ENCODE measurements at places on chromosomes 2 and 18.
A peak's percentile ranks its signal among the peaks of the same experiment; 100 is the strongest.

- DNase-seq = no peak
Measured at GRCh38 chr18:75962036-75962572, 532.9 kb downstream of the ZNF516 start.

GRCh38 chr2:173568054-173568453, 213.4 kb downstream of the CDCA7 start:
- DNase-seq = peak; percentile 9

DNA sequence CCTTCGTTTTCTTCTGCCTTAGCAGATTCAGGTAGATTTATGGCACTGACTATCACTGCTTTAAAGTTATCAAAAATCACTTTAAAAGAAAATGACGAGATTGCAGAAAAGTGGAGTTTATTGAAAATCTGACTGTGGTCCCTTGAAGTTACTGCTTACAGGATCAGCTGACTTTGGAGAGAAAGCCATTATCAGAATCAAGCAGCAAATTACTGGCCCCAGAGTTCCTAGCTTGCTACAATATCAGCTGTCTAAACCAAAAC, 18.5 kb downstream of the MBP start:
- no peak for DNase-seq

DNA sequence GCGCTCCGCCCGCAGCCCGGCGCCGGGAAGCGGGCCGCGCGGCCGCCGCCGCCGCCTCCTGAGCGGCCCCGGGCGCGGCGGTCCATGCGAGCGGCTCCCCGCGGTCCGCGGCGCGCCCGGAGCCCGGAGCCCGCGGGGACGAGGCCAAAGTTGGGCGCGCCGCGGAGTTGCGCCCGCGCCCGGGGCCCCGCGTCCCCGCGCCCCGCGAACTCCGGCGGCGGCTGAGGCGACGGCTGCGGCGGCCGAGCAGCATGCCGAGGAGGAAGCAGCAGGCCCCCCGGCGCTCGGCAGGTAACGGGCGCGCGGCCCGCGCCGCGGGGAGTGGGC, 992 bp downstream of the TSHZ1 start:
- no peak for DNase-seq

- no peak for DNase-seq
Measured at GRCh38 chr2:240140511-240140910, at the start of gene OTOS. OTOS (minus strand) TSS chr2:240140658; CDS start chr2:240140326, 332 bp downstream.

- no peak for DNase-seq
Measured at GRCh38 chr2:95347681-95348608, 50.8 kb downstream of the KCNIP3 start.

- DNase-seq = no peak
Measured at GRCh38 chr2:5696404-5696944, 4.3 kb downstream of the SOX11 start.

DNA sequence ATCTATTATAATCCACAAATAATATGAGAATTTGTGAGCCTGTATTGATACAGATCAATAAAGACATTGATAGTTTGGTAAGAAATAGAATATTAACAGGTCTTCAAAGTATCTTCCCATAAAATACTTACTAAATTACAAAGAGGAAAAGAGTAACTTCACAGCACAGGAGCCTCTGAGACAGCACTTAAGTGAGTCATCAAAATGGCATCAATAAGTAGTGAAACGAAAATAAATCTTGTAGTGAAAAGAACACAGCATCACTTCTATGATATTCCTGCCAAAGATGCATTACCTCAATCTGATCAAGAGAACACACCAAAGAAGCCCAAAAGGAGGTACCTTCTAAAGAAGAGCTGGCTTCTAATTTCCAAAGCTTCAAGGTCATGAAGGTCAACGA, 116.4 kb downstream of the CBLN2 start:
- no peak for DNase-seq

GRCh38 chr18:25298853-25299274, 53.1 kb downstream of the ZNF521 start:
- peak; percentile 51 for DNase-seq

DNA sequence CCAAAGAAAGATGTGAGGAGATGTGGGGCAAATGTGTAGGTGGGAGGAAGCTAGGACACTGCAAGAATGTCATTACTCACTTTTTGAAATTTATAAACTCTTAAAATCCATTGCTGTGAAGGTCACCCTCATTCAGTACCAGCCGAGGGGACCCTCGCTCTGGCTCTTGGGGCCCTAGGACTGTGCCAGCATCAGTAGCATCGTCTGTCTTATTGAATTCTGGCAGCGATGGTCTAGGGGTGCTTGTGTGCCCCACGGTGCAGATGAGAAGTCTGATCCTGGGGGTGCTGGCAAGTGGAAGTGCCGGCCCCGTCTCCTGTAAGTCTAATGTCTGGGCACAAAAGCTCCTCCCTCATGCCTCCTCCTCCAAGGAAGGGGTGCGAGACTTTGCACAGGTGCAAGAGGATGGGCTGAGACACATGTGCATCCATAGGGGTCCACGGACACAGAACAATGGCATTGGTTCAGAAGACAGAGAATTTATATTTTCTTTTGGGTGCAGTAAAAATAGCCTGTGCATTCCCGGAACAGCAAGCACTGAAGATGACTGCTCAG, 266.7 kb upstream of the HDAC4 start:
- no peak for DNase-seq

- DNase-seq = peak; percentile 22
Measured at GRCh38 chr2:28360718-28361293, 31.9 kb upstream of the FOSL2 start.

DNA sequence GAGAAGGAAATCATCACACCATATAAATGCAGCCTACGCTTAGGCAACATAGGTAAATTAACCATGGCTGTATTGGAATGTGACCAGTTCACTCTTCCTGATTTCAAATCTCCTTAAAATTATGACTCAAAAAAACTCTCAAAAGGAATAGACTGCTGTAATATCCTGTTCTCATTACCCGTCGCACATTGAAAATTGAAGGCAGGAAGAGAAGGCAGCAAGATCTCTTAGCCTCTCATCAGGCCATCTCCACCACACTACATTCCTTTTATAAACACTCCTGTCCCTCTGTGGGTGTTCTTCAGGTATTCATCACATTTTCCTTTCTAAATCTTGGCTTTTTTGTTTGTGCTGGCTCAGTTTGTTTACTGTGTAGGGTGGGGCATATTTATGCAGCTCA, 83.2 kb downstream of the PPP1R1C start:
- no peak for DNase-seq

DNA sequence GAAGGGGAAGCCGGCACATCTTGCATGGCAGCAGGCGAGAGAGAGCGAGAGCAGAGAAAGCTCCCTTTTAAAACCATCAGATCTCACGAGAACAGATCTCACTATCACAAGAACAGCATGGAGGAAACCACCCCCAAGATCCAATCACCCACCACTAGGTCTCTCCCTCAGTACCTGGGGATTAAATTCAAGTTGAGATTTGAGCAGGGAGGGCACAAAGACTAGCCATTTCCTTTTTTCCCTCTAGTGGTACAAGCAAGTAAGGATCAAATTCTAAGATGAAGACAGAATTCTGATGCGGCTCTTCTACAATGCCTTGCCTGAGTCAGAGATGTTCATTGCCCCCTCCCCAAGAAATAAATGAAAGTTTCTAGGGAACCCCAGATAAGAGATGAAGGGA, 45.6 kb upstream of the ANKRD44 start:
- peak; percentile 41 for DNase-seq

DNA sequence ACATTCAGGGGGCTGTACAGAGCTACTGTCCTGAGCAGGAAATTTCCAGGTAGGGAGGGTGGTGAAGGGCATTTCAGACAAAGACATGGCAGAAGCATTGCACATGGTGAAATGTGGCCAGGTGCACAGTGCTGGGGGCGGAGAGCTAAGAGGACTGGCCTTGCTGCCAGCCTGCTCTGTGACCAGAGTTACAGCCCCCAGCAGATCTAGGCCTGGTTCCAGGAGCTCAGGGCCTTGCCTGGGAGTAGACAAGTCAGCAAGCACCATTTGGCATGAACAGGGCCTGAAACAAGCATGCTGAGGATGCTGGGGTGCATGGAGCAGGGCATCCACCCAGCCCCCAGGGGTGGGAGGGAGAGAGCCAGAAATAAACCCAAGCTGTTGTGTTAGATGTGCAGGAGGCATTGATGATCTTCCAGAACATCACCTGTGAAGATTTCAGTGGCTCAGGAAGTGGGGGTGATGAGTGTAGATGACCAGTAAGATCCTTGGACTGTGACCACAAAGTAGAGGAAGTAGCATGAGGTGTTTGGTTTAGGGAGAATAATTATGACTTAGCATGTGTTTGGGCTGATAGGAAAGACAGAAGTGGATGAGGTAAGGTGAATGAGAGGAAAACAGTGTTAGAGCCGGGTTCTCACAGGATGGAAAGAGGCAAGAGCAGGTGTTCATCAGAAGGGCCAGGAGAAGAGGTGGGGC, 61.1 kb downstream of the COA5 start:
- no peak for DNase-seq

DNA sequence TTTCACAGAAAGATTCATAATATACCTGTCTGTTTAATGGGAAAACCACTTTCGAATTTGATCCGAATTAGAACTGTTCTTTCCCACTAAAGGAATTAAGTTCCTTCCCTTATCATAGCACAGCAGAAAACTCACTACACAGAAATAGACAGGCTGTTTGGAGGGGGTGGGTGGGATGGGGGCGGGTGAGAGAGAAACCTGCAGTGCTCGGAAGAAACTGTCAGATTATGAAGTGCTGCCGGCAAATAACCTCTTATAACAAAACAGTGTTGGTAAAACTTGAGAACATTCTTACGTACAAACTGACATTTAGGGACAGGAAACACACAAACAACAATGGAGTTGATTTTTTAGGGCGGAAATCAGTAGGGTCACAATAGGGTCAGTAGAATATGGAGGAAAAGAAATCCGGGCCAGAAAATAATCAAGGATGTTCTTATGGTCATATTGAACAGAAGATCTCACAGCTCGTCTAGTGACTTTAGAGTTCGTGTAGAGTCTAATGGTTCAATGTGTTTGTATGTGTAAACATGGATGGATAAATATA, 756.0 kb upstream of the LRATD1 start:
- no peak for DNase-seq

- no peak for DNase-seq
Measured at GRCh38 chr18:21115519-21116411, 4.2 kb upstream of the ROCK1 start.

GRCh38 chr2:3180082-3180908, 197.3 kb downstream of the EIPR1 start:
- no peak for DNase-seq

DNA sequence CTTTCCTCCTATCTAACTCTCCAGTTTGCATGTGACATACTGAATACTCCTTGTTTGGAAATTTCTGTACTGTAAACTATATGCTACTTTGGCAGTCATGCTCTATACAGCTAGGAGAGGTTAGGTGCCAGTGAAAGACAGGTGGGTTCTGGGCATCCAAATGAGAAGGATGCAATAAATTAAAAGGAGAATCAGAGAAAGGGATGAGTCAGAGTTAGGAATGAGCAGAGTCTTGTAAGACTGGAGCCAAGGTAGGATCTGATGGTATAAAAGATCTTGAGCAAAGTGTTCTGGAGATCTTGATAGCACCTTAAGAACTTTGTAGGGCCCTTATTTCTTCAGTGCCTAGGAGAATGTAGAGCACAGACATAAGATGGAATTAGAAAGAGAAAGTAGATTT, 58.7 kb upstream of the STAM2 start:
- no peak for DNase-seq
